ENCODE measurements at places on chromosomes 12 and 14.

DNA sequence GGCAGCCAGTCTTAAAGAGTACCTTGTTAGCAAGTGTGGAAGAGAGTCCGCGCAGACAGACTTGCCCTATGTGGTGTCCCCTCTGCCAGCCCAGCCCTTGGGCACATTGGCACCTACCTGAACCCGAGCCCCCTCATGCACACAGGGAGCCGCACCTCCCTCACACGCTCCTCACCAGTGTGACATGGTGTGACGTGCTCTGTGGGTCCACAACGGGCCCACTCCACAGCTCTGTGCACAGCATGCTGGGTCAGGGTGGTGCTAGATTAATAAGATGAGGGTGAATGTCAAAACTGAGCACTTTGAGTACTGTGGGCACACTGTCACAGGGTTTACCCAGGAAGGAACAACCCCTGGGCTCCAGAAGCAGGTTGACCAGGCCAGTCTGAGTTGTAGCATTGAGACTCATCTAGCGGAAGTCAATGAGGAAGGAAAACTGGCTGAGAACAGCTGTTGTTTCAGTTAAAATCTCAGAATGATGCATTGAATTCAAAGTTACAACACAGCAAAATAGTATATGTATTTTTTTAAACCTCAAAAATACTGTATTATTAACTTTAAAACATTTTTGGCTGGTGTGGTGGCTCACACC, 53.4 kb upstream of the AMN start:
- no peak for DNase-seq

DNA sequence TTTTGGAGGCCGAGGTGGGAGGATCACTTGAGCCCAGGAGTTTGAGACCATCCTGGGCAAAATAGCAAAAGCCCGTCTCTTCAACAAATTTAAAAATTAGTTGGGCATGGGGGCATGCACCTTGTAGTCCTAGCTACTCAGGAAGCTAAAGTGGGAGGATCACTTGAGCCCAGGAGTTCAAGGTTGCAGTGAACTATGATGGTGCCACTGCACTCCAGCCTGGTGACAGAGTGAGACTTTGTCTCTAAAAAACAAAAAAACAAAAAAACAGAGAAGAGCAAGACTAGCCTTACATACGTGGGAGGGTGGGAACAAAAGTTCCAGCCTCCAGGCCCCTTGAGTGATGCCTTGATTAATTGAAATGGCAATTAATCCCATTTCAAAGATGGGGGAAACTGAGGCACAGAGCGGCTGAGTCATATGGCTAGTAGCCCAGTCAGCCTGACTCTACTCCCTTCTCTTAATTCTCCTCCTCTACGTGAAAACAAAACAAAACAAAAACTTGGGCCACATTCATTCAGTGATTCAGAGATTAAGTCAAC, 3.3 kb upstream of the FAM222A start:
- DNase-seq: no peak

GRCh38 chr14:93861836-93862235, 65.3 kb upstream of the FAM181A start:
- no peak for DNase-seq

GRCh38 chr14:69696204-69696527, 70.8 kb upstream of the SRSF5 start:
- no peak for DNase-seq

DNA sequence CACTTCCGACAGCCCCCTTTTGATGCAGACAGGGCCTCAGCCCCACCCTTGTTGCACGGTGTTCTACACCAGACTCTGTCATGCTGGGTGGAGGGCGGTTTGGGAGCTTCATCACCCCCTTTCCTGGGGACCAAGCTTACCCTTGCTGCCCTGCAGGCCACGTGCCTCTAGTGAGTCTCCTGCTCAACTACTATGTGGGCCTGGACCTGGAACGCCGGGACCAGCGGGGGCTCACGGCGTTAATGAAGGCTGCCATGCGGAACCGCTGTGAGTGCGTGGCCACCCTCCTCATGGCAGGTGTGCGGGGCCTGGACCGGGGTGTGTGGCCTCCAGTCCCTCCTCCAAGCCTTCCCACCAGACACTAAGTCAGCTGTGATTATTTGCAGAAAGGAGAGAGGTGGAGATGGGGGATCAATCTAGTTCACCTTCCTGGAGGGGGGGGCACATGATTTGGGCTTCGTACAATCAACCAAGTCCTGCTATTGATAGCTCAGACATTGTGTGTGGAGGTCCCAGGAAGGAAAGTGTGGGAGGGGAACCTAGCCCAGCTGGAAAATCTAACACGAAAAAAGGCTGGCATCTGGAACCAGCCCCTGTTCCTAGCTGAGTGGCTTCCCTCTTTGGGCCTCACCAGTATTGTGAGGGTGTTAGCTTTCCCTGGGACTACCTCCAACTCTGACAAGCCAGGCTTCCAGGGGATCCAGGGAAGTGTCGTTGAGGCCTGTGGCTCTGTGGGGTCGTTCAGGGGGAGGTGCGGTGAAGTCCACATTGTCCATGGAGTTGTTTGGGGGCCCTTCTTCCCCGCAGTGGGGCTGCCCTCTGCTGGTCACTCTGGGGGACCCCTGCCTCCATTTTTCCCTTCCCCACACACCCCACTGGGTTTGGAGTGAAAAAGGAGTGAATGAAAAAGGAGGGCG, 1.6 kb downstream of the ANKRD33 start:
- DNase-seq: no peak

GRCh38 chr12:66132408-66132807, 1.9 kb upstream of the LLPH start:
- peak; percentile 82 for DNase-seq

DNA sequence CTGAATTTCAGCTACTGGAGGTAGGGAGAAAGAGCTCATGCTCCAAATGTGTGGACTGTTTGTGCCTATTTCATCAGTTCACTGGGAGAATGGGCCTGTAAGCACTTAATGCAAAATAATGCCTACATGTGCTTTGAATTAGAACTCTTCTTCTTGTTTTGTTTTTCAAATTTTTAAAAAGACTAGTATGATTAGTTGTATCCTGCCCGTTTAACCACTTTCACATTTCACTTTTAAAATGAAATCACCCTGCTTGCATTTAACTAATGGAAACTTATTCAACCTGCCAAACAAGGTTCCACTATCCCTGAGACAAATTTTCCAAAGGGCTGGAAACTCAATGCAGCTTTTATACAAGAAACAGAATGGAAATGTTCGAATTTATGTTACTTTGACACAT, 79.7 kb downstream of the SAMD4A start:
- DNase-seq: no peak

DNA sequence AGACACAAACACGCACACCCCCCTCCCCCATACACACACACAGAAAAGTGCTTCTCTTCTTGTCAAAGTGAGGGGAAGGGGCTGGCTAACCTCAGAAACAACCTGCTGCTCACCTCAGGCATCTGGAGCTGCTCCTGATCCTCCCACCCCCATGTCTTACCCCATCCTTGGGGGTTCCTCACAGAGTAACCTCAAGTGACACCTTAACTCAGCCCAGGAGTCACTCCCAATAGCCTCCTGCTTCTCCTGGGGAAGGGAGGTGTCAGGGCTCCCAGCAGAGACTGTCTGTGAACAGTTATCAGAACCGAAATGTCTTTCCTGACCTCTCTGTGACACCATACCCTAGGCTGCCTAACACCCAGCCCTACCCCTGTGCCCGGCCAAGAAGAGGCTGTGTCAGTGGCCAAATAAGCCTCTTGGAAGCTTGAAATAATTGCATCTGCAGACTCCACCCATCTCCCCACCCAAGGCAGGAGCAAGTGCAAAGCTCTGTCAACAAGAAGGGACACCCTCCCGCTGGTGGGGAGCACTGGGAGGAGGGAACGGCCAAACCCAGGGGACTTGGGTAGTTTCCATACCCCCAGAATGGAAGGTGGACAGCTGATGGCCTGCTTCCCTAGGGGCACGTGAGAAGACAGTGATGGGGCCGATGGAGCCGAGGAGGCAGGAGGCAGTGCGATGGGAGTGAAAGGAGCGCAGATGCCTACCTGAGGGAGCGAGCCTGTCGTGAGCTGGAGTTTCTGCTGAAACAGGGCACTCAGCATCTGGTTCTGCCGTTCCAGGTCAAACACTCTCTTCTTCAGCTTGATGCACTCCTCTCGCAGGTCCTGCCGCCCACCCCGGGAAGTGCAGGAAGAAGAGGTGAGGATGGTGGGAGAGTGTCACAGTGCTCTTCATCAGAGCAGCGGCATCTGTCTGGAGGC, 26.8 kb downstream of the NCKAP5L start:
- DNase-seq: no peak

DNA sequence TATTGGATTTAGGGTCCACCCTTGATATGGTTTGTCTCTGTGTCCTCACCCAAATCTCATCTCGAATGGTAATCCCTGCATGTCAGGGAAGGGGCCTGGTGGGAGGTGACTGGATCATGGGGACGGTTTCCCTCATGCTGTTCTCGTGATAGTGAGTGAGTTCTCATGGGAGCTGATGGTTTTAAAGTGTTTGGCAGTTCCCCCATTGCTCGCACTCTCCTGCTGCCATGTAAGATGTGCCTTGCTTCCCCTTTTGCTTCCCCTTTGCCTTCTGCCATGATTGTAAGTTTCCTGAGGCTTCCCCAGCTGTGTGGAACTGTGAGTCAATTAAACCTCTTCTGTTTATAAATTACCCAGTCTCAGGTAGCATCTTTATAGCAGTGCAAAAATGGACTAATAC, 118.3 kb downstream of the VRK1 start:
- no peak for DNase-seq

DNA sequence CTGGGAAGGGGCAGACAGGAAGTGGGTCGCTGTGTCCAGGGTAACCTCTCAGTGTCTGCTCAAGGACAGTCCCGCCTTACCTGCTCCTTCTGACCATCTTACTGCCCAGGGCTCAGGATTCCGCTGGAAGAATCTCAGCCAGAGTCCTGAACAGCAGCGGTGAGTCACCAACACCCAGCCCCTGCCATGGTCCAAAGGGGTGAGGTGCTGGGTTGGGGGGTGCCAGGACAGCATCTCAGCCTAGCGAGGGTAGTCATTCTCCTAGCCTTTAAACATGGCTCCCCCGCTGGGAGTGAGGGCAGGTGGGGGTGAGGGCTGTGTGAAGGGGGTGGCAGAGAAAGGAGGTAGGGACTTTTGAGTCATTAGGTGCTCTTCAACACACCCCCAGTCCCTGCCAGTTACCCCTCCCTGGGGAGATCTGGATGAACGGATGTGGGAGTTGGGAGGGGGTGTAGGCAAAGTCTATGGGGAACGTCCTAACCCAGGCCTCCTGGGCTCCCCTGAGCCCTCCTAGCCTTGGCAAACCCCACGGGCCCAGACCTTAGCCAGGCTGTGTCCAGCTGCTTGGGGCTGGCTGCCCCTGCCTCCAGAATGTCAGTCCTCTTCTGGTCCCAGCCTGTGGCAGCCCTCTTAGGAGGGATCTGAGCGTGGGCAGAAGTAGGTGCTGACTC, 2.5 kb downstream of the TAMALIN start:
- DNase-seq: no peak

DNA sequence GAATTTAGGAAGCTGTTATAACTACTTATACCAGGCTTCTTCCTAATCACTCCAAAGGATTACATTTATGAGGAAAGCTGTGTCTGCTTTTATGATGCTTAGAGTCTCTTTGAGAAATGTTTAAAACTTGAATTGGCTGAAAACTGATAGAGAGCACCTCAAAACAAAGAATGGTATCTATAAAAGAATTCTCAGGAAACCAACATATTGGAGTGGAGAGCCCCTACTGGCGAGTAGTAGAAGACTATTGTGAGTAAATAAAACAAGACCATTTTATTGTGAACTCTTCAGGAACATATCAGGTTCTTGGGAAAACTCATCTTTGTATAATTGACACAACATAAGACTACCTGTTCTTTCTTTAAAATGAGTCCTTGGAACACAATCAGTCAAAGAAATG, 578.6 kb downstream of the RERGL start:
- no peak for DNase-seq

DNA sequence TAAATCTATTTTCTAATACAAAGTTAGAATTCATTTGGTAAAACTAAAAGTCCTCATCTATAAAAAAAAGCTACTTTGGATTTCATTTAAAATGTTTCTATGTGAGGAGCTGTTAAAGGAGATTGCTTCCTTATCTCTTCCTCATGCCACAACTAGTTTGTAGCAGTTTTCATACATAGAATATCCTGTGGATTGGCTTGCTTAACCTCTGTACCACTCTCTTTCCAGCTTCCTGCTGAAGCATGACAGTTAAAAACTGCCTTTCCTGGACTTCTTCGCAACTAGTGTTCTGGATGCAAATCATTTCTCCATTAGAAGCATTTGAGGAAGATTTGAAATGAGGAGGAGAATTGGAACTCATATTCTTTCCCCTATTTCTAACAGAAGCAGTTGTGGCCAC, 49.6 kb downstream of the ST8SIA1 start:
- no peak for DNase-seq

DNA sequence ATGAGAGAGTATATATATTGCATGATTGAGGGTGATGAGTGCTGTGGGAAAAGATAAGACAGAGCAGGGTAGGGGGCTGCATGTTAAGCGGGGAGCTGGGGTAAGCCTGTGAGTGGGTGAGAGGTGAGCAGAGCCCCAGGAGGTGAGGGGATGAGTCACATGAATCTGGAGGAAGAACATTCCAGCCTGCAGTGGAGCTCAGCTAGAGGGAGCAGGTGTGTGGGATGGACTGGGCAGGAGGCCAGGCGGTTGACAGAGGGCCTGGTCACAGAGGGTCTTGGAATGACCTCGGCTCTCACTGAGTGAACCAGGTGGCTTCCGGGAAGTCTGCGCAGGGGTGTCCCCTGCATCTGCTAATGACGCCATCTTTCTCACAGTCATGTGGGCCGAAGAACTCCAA, 44.4 kb downstream of the GIT2 start:
- DNase-seq: peak; percentile 93

DNA sequence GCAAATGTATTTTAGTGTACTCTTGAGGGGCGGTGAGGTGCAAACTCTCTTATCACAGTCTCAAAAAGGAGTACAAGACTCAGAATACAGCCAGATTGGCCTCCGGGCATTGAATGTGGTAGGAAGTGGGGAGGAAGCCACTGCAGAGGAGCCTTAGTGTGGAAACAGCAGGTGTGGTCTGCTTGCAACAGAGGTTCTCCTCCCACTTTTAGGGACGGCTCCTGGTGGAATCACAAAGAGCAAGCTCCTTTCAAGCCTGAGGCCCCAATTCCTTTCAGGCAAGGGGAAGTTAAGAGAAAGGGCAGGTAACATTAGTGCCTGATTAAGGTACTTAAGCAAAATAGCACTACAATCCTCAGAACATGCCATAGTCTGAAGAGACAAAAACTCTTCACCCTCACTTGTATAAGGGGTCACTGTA, 23.7 kb upstream of the SLC2A3 start:
- no peak for DNase-seq

DNA sequence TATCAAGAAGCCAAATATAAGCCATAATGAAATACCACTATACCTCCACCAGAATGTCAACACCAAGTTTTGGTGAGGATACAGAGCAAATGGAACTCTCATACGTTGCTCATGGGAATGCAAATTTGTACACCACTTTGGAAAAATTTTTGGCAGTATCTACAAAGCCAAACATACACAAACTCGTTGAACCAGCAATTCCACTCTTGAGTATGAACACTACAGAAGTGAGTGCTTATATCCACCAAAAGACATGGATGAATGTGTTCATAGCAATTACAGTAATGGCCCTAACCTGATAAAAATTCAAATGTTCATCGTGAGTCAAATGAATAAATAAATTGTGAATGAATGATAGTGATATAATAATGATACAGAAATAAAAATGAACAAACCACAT, 24.8 kb downstream of the C12orf71 start:
- no peak for DNase-seq
